Heart left ventricle (tissue), 16 donors: ENCODE measurements at places on chromosomes 12 and 14. TPM values are rescaled to one million over a fixed set of nuclear protein-coding genes. Genes with fewer than 3 reads are reported as not detected.

- DNase-seq: no peak
- no peaks in the 10 kb centered on the region for H3K27me3 ChIP-seq
- H3K36me3 ChIP-seq: no peaks in the 10 kb centered on the region
- no peaks in the 10 kb centered on the region for H3K4me1 ChIP-seq
- H3K4me3 ChIP-seq: no peak overlapping the region
- H3K27ac ChIP-seq: no peak overlapping the region
These were observed 786.9 kb downstream of the AACS start for GRCh38 chr12:125852116-125852515.

GRCh38 chr14:37985826-37986470 is 221.8 kb upstream of the SSTR1 start:
- H3K4me1 ChIP-seq: no peaks in the 10 kb centered on the region
- no peak overlapping the region for H3K4me3 ChIP-seq
- no peak overlapping the region for H3K27ac ChIP-seq
- no peaks in the 10 kb centered on the region for H3K36me3 ChIP-seq
- peak; percentile 24 for DNase-seq
- H3K27me3 ChIP-seq: no peaks in the 10 kb centered on the region

DNA sequence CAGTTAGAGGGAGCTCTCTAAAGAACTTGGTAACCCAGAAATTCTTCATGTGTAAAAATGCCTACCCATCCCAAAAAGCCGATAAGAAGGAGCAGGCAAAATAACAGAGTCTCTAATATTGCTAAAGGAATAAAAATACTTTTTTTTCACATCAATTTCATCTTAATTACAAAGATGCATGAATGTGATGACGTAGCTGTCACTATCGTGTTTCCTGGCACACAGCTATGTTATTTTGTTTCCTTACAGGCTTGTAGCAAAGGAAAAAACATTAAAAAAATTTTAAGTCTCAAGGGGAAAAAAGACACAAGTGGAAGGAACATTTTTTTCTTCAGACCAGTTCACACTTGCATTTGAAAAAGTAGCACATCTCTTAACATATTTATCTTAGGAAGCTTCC is 10.3 kb upstream of the LGALS3 start:
- H3K36me3 ChIP-seq: no peaks in the 10 kb centered on the region
- no peak for DNase-seq
- H3K4me3 ChIP-seq: no peak overlapping the region
- H3K4me1 ChIP-seq: peaks cover 34% of the 10 kb centered on the region

The TSPAN19 gene
- total RNA-seq: not detected

DNA sequence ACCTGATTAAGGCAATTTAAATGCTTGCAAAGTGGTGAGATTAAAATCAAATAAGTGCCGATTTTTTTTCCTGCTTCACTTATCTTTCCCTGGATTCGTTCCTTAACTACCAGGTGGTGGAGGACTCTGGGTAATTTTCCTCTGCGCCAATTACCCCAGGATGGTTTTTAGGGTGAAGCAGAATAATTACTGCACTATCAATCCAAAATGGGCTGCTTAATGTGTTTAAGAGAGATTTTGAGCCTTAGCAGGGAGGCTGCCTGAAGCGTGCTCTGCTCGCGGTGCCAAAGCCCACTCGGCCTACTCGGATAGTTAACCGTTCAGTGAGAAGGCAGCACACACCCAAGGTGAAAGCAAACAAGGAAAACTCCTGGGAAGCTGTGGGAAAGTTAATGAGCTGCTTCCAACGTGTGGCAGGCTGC is 274.9 kb upstream of the LMO3 start:
- no peaks in the 10 kb centered on the region for H3K4me1 ChIP-seq
- H3K27me3 ChIP-seq: no peaks in the 10 kb centered on the region
- no peak overlapping the region for H3K4me3 ChIP-seq
- no peak overlapping the region for H3K27ac ChIP-seq

The CAMKK2 gene
- 21.1 TPM for total RNA-seq

The TAS2R46 gene
- not detected for total RNA-seq

GRCh38 chr12:5369298-5369697 is 62.6 kb upstream of the NTF3 start:
- DNase-seq: no peak
- H3K27me3 ChIP-seq: peaks cover 2% of the 10 kb centered on the region
- H3K36me3 ChIP-seq: no peaks in the 10 kb centered on the region
- no peaks in the 10 kb centered on the region for H3K4me1 ChIP-seq
- H3K27ac ChIP-seq: no peak overlapping the region

The DEPDC4 gene
- total RNA-seq: 0.58 TPM

The DCD gene
- not detected for total RNA-seq

- no peak overlapping the region for H3K4me3 ChIP-seq
- H3K27me3 ChIP-seq: no peaks in the 10 kb centered on the region
- no peak overlapping the region for H3K27ac ChIP-seq
- H3K4me1 ChIP-seq: no peaks in the 10 kb centered on the region
These were observed 29.1 kb downstream of the TMEM260 start for GRCh38 chr14:56608689-56609088.

DNA sequence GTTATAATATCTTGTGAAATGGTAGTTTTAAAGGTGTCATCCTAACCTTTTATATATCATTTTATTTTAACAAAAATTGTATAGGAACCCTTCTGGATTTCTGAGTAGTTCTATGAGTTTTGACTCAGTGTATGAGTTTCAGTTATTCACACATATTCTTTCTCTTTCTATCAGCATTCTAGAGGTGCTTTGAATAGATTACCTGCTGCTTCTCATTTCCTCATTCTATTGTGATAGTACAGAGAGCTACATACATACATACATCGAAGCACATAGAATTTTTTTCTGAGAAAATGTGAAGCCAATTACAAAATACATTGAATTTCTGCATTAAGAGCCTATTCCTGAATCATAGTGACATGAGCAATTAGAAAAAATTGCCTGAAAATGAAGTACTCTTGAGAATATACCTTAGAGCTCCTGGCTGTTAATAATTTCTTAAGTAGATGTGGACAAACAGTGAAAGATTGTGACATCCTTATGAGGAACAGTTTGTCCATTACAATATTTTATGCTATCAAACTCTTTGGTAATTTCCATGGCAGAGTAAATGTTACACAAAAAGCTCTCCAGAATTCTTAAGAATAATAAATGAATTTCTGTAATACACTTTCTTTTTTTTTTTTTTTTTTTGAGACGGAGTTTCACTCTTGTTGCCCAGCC is 556.6 kb downstream of the TRHDE start:
- H3K27me3 ChIP-seq: no peaks in the 10 kb centered on the region
- no peak overlapping the region for H3K27ac ChIP-seq
- no peak overlapping the region for H3K4me3 ChIP-seq
- no peaks in the 10 kb centered on the region for H3K4me1 ChIP-seq
- H3K36me3 ChIP-seq: no peaks in the 10 kb centered on the region

- peak; percentile 80 for DNase-seq
- peaks cover 98% of the 10 kb centered on the region for H3K27me3 ChIP-seq
- H3K4me3 ChIP-seq: peak overlapping the region; percentile 1
- H3K27ac ChIP-seq: peak overlapping the region; percentile 77
These were observed 2.3 kb downstream of the TBX5 start for GRCh38 chr12:114403690-114404066.

The NXPH4 gene
- 1.9 TPM for total RNA-seq

DNA sequence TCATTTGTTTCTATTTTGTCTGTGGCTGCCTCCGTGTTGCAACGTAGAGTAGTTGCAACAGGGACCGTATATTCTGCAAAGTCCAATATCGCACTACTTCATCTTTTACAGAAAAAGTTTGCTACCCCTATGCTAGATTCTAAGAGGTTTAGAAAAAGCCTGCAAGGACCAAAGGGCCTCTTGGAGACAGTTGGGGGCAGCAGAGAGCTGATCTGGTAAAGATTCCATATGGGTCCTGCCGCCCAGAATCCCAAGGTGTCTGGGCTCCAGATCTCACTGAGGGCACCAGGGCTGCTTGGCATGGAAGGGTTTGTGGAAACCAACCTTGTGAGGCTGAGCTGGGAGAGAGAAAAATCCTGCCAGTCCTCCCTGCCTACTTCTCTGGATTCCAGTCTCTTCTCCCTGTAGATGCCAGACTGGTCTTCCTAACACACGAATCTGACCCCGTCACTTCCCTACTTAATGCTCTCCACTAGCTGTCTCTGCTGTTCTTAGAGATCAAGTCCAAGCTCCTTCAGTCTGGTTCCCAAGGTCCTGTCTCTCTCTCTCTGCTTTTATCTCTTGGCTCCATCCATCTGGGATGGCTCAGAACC is 74.6 kb downstream of the GLRX5 start:
- no peaks in the 10 kb centered on the region for H3K27me3 ChIP-seq
- H3K27ac ChIP-seq: no peak overlapping the region
- no peaks in the 10 kb centered on the region for H3K4me1 ChIP-seq
- no peaks in the 10 kb centered on the region for H3K36me3 ChIP-seq
- no peak overlapping the region for H3K4me3 ChIP-seq

The CORO1C gene
- total RNA-seq: 63.7 TPM

The RAD51B gene
- 10.2 TPM for total RNA-seq

DNA sequence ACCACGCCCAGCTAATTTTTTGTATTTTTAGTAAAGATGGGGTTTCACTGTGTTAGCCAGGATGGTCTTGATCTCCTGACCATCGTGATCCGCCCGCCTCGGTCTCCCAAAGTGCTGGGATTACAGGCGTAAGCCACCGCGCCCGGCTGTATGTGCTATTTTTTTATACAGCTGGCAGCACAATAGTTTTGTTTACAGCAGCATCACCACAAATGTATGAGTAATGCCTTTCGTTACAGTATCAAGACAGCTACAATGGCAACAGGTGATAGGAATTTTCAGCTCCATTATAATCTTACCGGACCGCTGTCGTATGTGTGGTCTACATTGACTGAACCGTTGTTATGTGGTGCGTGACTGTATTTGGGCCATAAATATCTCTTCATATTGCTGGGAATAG is 11.6 kb upstream of the MDM2 start:
- H3K36me3 ChIP-seq: no peaks in the 10 kb centered on the region
- H3K27me3 ChIP-seq: no peaks in the 10 kb centered on the region
- no peaks in the 10 kb centered on the region for H3K4me1 ChIP-seq
- no peak overlapping the region for H3K27ac ChIP-seq
- H3K4me3 ChIP-seq: no peak overlapping the region
- no peak for DNase-seq

DNA sequence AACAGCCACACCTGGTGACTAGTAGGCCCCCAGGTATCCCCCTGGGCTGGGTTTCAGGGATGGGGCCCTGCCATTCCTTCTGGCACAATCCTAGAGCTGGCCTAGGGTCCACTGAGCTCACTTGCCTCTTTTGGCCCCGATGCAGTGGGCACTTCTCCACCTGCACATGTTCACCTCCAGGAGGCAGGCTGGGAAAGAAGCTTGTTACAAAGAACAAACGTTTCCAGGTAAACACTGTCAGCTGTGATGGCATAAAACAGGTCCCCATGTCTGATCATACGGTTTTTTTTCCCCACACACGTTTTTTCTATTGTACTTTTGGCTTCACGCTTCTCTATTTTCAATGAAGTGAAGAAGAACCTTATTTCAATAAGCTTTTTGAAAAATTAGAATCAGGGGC is 15.8 kb upstream of the HVCN1 start:
- H3K27ac ChIP-seq: no peak overlapping the region
- no peak for DNase-seq
- H3K27me3 ChIP-seq: no peaks in the 10 kb centered on the region
- no peaks in the 10 kb centered on the region for H3K36me3 ChIP-seq
- H3K4me3 ChIP-seq: no peak overlapping the region

DNA sequence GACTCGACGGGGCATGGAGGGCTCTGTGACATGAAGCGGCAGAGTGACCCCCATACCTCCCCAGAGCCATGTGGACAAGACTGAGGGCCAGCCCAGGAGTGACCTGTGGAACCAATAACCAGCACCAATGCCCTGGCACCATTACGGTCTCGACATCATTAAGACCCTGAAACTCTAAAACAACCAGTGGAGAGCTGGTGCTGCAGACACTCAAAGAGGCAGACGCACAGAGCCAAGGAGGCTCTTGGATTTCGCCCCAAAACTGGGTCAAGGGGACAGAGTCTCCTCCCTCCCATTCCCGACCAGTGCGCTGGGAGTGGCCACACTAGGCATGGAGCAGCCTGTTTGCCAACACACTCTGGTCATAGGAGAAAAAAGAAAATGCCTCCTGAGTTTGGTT is 41.6 kb upstream of the VASH1 start:
- H3K27me3 ChIP-seq: no peaks in the 10 kb centered on the region
- H3K27ac ChIP-seq: no peak overlapping the region
- no peaks in the 10 kb centered on the region for H3K36me3 ChIP-seq
- DNase-seq: no peak
- peaks cover 40% of the 10 kb centered on the region for H3K4me1 ChIP-seq
- H3K4me3 ChIP-seq: no peak overlapping the region

DNA sequence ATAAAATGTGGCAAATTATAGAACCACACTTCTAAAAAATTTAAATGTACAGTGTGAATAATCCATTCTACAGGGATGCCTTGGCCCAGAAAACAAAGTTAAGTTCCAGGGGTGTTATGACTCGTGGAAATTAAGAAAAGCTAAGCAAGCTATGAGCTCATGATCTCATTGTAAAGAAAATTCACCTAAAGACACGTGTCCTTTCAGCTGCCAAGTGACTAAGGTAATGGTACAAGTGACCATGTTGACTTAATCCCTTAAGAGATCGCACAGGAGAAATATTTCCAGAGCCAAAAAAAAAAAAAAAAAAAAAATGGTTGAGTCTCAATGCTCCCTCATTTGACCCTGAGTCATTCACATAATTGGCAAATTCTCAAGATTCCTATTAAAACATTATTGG is 51.4 kb upstream of the ANO2 start:
- DNase-seq: no peak
- no peaks in the 10 kb centered on the region for H3K27me3 ChIP-seq
- no peaks in the 10 kb centered on the region for H3K4me1 ChIP-seq
- H3K27ac ChIP-seq: no peak overlapping the region
- H3K36me3 ChIP-seq: peaks cover 19% of the 10 kb centered on the region

The MGAT4C gene
- 6.5 TPM for total RNA-seq

DNA sequence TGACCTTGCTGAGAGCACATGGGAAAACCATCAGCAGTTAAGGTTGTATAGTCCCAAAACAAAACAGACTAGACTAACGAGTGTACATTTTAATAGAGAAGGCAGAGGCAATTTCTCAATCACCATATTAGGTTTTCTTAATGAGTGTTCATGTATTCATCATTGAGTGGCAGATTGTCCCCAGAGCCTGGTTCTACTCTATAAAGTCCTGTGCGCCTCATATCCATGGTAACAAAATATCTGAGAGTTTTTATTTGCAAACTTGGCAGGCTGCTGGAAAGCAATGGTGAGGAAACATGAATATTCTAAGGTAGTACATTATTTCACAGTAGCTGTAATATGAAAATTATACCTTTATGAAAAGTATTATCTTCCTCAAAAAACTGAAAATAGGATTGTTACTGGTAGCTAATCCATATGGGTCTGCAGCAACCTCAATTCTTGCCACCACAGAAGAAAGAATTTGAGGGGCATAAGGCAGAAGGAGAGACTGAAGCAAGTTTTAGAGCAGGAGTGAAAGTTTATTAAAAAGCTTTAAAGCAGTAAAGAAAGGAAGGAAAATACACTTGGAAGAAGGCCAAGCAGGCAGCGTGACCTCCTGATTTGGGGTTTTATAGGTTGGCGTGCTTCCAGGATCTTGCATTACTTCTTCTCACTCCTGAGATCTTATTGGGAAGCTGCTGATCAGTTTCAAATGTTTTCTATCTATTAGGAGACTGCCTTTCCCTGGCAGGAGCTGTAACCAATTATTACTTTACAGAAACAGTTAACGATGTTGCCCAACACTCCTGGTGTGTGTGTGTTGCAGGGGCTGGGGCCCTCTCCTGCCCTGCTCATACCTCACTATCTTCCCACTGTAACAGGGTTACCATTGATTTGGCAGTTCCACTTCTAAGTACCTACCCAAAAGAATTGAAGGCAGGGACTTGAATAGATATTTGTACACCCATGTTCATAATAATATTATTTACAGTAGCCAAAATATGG is 154.0 kb upstream of the NUDT4 start:
- no peak for DNase-seq
- H3K27ac ChIP-seq: no peak overlapping the region
- H3K36me3 ChIP-seq: no peaks in the 10 kb centered on the region
- H3K27me3 ChIP-seq: no peaks in the 10 kb centered on the region
- H3K4me3 ChIP-seq: no peak overlapping the region
- H3K4me1 ChIP-seq: peaks cover 11% of the 10 kb centered on the region

The LETMD1 gene
- total RNA-seq: 26.7 TPM

The EML5 gene
- total RNA-seq: 0.71 TPM

The DLGAP5 gene
- total RNA-seq: not detected
